ENCODE measurements at places on chromosomes 4 and X.

DNA sequence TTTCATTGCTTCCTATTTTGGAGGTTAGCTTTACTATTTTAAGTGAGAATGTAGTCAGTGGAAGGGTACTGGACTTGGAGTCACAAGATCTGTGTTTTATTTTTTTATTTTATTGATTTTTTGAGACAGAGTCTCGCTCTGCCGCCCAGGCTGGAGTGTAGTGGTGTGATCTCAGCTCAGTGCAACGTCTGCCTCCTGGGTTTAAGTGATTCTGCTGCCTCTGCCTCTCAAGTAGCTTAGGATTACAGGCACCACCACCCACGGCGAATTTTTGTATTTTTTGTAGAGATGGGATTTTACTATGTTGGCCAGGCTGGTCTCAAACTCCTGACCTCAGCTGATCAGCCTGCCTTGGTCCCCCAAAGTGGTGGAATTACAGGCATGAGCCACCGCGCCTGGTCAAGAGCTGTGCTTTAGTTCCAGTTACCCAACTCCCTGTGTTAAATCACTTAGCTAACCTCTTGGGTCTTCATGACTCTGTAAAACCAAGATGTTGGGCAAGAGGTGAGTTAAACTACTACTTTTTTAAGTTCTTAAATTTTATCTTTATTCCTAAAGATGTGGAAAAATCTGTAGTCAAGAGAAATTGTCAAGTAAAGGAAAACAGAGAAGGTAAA is 11.2 kb downstream of the USP9X start:
- no peak for DNase-seq

DNA sequence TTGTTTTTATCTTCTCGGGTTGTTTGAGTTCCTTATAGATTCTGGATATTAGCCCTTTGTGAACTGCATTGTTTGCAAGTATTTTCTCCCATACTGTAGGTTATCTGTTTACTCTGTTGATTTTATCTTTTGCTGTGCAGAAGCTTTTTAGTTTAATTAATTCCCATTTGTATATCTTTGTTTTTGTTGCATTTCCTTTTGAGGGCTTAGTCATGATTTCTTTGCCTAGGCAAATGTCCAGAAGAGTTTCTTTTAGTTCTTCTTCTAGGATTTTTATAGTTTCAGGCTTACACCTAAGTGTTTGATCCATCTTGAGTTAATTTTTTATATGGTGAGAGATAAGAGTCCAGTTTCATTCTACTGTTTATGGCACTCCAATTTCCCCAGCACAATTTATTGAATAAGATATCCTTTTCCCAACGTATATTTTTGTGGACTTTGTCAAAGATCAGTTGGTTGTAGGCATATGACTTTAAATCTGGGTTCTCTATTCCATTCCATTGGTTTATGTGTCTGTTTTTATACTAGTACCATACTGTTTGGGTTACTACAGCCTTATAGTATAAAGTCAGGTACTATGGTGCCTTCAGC is 54.3 kb downstream of the EGF start:
- DNase-seq: no peak

DNA sequence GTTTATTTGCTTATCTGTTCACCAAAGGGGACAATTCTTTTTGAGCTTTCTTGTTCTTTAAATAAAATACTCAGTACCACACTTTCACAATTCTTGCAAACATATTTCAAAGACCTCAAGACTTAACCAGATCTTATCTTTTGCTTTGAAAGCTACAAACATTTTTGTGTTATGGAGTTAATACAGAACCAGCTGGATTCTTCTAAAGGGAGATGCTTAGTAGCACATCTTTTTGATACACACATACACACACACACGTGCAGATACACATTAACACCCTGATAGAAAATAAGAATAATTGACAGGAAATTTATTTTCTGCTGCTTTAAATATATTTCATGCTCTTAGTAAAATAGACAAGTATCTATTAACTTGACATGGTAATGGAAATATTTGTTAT is 379.1 kb downstream of the SH2D1A start:
- no peak for DNase-seq

DNA sequence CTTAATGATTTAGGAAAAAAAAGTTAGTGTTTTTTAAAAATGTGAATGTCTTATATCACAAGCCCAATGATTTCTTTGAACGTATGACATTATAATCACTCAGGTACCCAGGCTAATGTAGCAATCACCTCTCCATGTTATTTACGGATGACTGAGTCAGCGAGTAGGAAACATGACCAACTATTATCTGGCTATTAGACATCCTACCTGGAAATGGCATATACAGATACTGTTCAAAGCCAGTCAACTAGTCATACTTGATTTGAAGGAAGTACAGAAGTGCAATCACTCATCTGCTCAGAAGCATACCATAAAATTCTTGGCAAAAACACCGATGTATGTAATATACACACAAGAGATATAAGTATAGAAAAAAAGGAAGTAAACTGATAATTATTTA is 732.5 kb downstream of the ARAP2 start:
- no peak for DNase-seq

DNA sequence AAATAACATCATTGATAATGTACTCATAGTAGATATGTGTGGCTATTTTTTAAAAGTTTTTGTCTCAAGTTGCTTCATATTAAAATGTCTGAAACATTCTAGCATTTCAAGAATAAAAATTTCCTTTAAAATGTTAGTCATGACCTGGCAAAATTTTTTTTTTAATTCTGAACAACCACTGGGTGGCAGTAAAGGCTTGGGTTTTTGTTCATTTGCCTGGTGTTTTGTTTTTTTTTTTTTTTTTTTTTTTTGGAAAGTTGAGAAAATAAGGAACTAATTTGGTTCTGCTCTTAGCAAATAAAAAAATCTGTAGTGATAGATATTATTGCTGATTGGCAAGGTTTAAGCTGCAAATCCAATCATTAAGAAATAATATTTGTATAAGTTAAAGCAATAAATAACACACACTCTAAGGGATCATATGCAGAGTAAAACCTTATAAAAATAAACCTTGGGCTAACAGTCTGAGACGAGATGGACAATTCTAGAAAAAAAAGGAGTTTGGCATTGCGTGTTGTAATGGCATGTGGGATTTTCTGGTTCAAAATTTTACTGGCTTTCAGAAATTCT is 81.4 kb downstream of the CEP44 start:
- peak; percentile 7 for DNase-seq

GRCh38 chr4:82230306-82230705 is 143.5 kb downstream of the HNRNPD start:
- no peak for DNase-seq

GRCh38 chr4:80094191-80094590 is 21.2 kb upstream of the ANTXR2 start:
- no peak for DNase-seq

DNA sequence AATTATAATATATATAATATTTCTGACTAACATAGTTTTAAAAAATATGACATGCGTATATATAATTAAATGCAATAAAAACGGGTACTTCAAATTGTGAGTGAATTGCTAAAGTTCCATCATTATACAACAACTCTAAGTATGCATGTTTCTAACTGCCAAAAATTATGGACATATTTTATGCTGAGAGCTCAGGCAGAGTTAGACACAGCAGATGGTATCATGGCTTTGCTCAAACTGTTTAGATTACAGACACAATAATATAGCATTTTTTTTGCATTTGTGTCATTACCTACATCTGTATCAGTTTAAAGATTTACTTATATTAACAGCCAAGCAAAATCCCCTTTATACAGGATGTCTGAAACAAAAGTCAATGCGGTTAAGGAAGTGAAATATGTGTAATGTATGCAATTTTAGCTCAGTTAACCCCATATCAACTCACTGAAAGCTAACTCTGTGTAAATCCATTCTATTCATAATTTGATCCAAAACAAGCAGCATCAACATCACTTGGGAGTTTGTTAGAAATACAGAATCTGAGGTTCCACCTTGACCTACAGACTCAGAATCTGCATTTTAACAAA is 119.1 kb upstream of the CNKSR2 start:
- no peak for DNase-seq

GRCh38 chr4:128573781-128574508 is 235.6 kb upstream of the JADE1 start:
- no peak for DNase-seq

GRCh38 chr4:71262161-71262560 is 76.7 kb upstream of the SLC4A4 start:
- DNase-seq: no peak

- no peak for DNase-seq
Observed at GRCh38 chr4:148633720-148634119, 191.5 kb upstream of the NR3C2 start.

GRCh38 chr4:21960793-21961192 is 12.2 kb upstream of the KCNIP4 start:
- no peak for DNase-seq

DNA sequence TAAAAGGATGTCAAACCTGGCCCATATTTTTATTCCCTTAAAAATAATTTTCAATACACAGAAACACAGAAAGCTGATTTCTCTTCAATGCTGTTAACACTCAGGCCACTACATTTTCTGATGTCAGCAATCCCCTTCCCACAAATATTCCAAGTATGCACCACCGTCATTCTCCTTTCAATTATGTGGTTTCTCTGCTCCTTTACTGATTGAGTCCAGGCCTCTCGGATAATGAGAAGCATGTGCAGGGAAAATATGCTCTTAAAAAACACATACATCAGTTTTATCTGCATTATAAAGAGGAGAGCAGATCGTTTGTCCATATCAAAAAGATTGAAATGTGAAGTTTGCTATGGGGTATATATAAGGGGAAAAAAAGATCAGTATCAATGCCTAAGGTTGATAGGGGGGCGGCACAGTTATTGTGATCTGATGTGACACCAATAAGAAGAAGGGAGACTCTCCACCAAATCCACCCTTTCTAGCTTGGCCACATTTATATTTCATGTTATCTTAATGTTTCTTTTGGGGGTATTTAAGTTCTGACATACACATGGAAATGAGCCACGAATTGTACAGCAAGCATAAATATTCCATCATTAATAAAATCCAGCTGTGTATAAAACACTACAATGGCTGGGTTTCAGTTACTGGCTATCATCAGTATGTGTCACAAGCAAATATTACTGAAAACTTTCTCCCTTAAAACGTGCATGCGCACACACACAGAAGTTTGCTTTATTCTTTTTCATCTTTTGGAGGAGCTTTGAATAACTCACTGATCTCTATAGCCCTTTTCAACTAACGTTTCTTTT is 6.4 kb downstream of the AMOT start:
- no peak for DNase-seq

DNA sequence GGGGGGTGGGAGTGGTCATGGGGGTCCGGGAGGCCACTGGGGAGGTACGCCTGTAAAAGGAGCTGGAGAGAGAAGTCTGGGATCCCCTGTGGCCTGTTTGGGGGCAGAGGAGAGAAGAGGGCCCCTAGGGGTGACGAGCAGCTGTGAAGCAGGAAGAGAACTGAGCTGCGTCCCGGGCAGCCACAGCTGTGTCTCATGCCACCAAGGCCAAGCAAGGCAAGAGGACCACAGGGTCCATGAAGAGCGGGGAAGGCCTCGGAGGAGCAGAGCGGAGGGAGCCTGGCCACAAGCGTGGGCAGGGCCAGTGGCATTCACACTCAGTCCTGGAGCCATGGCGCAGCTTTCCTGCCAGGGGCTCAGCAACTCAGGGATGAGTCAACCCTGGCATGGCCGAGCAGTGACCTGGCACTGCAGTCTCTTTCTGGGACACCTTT is 13.6 kb upstream of the NAT8L start:
- no peak for DNase-seq

GRCh38 chr4:89805297-89805696 is 31.7 kb downstream of the SNCA start:
- DNase-seq: no peak

DNA sequence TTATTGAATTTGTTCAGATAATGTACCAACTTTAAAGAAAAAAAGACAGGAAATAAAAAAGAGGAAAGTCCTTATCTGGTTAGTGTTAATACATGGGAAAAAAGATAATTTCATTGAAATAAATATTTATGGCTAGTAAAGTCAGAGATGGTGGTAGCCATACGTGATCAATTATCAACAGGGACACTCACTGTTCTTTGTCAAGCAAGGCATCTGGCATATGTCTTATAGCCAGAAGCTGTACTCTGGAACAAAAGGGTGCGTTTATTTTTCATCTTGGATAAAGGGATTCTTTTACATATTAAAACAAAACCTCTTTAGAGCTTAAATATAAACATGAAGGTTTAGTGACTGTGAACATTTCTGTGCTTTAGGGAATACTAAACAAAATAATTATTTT is 26.7 kb downstream of the HDX start:
- DNase-seq: no peak

GRCh38 chr4:136476753-136477152 is 1055.5 kb downstream of the PCDH18 start:
- no peak for DNase-seq

DNA sequence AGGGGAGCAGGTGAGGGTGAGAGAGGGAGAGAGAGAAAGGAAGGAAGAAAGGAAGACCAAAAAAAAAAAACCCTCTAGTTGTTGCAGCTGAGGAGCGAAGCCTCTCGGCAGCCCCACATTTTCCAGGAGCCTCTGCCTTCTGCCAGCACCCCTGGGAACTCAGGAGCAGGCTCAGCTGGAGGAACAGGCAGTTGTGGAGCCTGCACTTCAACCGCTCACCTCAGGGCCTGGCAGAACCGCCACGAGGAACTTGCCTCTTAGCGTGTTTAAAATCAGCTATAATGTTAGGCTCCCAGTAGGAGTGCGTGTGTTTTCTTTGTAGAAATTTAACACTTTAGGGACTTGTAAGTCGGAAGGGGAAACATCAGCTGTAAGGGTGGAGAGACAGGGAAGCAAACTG is 65.7 kb downstream of the SEL1L3 start:
- DNase-seq: no peak

- DNase-seq: no peak
Observed at GRCh38 chr4:10808591-10808990, 124.0 kb upstream of the CLNK start.

GRCh38 chrX:119607018-119607389 is 780 bp upstream of the NKRF start:
- DNase-seq: no peak

GRCh38 chrX:96440941-96441340 is 243.7 kb upstream of the DIAPH2 start:
- DNase-seq: no peak

DNA sequence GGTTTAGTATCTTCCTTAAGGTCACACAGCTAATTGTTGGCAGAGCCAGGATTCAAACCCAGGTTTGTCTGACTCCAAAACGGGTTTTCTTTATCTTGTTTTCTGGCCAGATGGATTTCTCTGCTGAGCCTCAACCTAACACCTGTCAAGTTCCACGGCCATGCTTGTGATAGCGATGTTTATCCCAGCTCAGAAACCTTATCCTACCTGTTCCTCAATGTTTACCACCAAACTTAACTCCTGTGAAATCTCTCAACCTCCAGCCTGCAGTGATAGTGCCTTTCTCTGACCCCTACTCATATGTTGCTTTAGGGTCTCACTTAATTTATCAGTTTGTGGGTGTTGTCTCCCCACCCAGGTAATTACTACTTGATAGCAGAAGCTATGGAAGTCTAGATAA is 246.0 kb downstream of the DCTD start:
- no peak for DNase-seq

GRCh38 chr4:477686-478085 is 21.3 kb downstream of the ZNF721 start:
- no peak for DNase-seq

DNA sequence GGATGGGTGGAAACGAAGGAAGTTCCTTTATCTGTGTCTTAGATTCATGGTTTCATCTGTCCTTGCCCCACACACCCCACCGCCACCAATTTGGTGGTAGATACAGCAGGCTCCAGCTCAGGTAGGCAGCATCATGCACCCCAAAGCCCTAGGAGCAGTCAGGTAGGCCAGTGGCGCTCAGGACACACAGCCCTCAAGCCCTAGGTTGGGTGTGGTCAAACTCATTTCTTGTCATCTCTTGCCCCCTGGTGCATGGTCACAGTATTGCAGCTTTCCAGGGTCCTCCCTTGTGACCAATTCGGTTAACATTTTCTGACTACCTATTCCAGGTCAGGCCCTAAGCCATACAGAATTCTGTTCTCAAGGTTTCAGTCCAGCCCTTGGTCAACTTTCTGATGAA is 14.5 kb upstream of the PRRG3 start:
- peak; percentile 2 for DNase-seq
